Activated CD4-positive, alpha-beta T cell treated with anti-CD3 and anti-CD28 coated beads, Interleukin-2, amount 50 U/mL, for 16 hours (primary cell): ENCODE measurements at places on chromosomes 1 and 21.
A peak's percentile ranks its signal among the peaks of the same experiment; 100 is the strongest.

DNA sequence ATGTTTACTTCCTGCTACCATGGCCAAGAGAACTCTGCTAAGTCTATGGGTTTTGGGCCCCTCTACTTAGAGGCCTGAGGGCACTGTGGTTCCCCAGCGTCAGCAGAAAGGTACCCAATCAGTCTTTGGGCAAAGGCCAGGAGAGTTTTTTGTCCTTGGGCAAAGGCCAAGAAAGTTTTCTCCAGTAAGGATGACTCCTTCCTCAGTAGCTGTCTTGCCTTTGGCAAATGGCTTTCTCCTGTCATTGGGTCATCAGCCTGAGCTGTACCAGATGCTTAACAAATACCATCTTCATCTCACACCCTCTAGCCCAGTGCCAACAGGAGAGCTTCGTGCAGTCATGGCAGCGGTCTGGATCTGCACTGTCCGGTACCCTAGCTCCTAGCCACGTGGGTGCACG lies 199.3 kb upstream of the TMEM51 start:
- DNase-seq = no peak

- no peak for DNase-seq
These were observed 27.2 kb upstream of the SLC22A15 start for GRCh38 chr1:115949156-115949555.

DNA sequence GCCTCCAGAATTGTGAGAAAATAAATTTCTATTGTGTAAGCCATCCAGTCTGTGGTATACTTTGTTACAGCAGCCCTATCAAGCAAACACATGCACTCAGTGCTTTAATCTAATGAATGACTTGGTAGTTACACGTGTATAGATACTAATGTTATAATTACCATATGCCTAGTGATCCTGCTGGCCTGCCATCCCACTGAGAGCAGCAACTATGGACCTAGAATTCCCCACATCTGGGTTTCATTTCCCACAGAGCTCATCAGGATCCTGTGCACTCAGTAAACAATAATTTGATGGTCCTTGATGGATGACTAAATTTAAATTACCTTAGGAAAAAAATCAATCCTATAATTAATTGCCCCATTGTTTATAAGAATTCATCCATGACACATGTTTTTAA lies 86.5 kb upstream of the RGS1 start:
- no peak for DNase-seq

DNA sequence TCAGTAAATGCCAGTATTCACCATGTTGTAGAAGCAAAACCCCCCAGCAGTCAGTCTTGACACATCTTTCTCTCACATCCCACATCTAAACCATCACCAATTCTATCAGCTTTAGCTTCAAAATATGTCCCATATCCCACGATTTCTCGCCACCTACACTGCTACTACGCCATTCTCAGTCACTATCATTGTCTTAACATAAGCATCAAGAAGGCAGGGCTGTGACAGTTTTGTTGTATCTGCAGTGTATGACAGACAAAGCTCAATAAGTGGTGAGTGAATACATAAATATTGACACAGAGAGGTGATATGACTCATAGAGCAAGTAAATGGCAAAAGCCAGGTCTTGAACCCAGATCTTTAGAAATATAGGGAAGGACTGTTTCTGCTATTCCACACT lies 59.9 kb downstream of the JAK1 start:
- peak; percentile 5 for DNase-seq
